ENCODE measurements at places on chromosomes 16 and 17. TPM values are rescaled to one million over a fixed set of nuclear protein-coding genes. Genes with fewer than 3 reads are reported as not detected.

The NPIPB8 gene
- total RNA-seq = 0.87 TPM

The EXOC3L1 gene
- 0.25 TPM for total RNA-seq

The KRTAP9-4 gene
- not detected for total RNA-seq

The PYDC1 gene
- not detected for total RNA-seq

The MYO15B gene
- 2.9 TPM for total RNA-seq

The ZNF500 gene
- total RNA-seq = 4.9 TPM

The SLC2A4 gene
- total RNA-seq = 0.19 TPM

The CDH15 gene
- 0.68 TPM for total RNA-seq

The EME1 gene
- 9.2 TPM for total RNA-seq

The KIF2B gene
- not detected for total RNA-seq

The CIBAR2 gene
- not detected for total RNA-seq

The SLC16A6 gene
- total RNA-seq = 0.92 TPM

The HOXB6 gene
- total RNA-seq = not detected

The CHD3 gene
- total RNA-seq = 135 TPM

The CD300LB gene
- total RNA-seq = not detected

The C17orf100 gene
- total RNA-seq = 0.40 TPM

The SLC5A2 gene
- total RNA-seq = not detected

The ATP2A3 gene
- 2.0 TPM for total RNA-seq

The EVI2B gene
- 0.13 TPM for total RNA-seq

The SENP3 gene
- total RNA-seq = 71.7 TPM

The CLEC18B gene
- total RNA-seq = 0.53 TPM

The TMC6 gene
- 1.8 TPM for total RNA-seq

The CD300LF gene
- not detected for total RNA-seq

The STH gene
- total RNA-seq = not detected

All from aortic smooth muscle cell (primary cell).